ENCODE measurements at places on chromosomes 4 and X.

- DNase-seq = no peak
Measured at GRCh38 chr4:1074077-1074476, 39.3 kb downstream of the RNF212 start.

DNA sequence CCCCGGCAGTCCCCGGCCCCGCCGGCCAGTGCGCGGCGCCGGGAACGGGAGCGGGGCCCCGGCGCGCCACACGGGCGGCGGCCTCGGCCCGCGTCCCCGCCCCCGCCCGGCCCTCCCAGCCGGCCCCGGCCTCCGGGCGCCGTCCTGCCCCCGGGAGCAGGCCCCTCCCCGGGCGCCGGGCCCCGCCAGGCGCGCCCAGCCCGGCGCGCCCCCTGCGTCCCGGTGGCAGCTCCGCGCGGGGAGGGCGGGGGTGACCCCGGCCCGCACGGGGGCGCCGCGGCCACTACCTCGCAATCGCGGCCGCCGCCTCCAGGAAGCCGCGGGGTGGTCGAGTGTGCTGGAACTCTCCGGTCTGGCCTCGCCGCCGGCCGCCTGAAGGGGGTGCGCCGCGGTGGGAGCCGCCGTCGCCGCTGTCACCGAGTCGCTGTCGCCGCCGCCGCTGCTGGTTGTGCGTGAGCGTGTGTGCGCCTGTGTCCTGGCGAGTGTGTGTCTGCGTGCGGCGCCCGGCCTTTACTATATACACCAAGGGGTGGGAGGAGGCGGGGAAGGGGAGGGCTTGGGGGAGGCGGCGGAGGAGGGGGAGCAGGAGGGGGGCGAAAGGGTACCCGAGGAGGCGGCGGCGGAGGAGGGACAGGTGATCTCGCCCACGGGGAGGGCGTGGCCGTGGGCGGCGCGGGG is at the start of gene RAI2:
RAI2 (minus strand) TSS at position 488 of the 678 bp plus-strand sequence. CDS start 59,288 bp downstream, outside the sequence.
- no peak for DNase-seq

GRCh38 chr4:22764183-22764582 is 71.4 kb downstream of the GBA3 start:
- no peak for DNase-seq

- DNase-seq = no peak
Measured at GRCh38 chr4:165524532-165525190, 145.9 kb downstream of the CPE start.

DNA sequence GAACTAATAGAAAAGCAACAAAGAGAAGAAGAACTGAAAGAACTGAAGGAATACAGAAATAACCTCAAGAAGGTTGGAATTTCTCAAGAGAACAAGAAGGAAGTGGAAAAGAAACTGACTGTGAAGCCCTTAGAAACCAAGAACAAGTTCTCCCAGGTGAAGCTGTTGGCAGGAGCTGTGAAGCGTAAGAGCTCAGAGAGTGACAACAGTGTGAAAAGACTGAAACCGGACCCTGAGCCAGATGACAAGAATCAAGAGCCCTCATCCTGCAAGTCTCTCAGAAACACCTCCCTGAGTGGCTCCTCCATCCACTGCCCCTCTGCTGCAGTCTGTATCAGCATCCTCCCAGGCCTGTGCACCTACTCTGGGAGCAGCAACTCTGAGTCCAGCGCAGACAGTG is 8.4 kb upstream of the FHDC1 start:
- no peak for DNase-seq

DNA sequence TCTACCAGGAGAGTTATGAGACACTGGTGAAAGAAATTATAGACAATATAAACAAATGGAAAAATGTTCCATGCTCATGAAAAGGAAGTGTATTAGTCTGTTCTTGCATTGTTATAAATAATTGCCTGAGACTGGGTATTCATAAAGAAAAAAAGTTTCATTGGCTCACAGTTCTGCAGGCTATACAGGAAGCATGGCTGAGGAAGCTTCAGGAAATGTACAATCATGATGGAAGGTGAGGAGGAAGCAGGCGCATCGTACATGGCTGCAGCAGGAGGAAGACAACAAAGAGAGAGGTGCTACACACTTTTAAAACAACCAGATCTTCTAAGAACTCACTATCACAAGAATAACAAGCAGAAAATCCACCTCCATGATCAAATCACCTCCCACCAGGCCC is 184.3 kb downstream of the NPNT start:
- DNase-seq = no peak

- no peak for DNase-seq
Measured at GRCh38 chr4:92344216-92344615, 40.5 kb downstream of the GRID2 start.

- peak; percentile 17 for DNase-seq
Measured at GRCh38 chr4:156705311-156705710, 266.3 kb downstream of the PDGFC start.

GRCh38 chrX:30652527-30653414 is 452 bp upstream of the GK start:
- DNase-seq = peak; percentile 89

GRCh38 chrX:80511969-80512760 is 91.9 kb downstream of the TENT5D start:
- DNase-seq = peak; percentile 49

- DNase-seq = no peak
Measured at GRCh38 chr4:57097711-57098110, 12.5 kb downstream of the IGFBP7 start.

GRCh38 chrX:48960291-48960690 is 2.9 kb upstream of the OTUD5 start:
- DNase-seq = no peak

- DNase-seq = no peak
Measured at GRCh38 chr4:7381221-7381889, 53.4 kb downstream of the PSAPL1 start.

DNA sequence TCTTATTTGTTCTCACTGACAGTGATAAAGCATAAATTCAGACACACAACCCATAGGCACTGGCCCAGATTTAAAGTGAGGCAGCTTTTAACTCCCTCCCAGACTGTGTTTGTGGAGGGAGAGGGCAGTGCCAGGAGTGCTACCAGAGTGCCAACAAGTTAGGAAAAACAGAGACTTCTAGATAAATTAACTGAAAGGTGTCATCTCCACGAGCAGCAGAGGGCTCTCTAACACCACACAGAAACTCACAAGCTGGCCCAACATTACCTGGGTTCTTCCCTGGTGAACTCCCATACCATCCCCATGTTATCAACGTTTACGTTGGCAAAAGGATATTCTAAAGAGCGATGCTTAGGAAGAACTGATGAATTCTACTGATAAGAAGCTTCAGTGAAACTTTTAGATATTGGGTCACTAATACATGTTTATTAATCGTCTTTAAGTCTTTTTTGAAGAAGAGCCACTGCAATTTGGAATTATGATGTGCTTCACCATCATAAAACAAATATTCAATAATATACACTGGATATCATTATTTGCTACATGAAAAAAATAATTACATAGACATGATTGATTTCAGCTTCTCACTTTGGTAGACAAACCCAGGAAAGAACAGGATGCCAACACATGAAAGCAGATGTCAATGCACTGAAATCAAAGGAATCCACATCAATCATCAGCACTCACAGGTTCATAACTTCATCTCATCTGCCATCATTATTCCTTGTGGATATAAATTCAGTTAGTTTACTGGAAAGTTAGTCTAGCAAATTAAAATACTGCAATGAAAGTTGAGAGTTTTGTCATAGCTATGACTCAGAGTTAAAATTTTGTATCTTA is 121.2 kb upstream of the NAP1L5 start:
- peak; percentile 57 for DNase-seq

GRCh38 chrX:13470685-13470977 is 98.8 kb upstream of the EGFL6 start:
- DNase-seq = no peak
